Ovary (tissue), 10 donors: ENCODE measurements at places on chromosomes 2 and 18.

DNA sequence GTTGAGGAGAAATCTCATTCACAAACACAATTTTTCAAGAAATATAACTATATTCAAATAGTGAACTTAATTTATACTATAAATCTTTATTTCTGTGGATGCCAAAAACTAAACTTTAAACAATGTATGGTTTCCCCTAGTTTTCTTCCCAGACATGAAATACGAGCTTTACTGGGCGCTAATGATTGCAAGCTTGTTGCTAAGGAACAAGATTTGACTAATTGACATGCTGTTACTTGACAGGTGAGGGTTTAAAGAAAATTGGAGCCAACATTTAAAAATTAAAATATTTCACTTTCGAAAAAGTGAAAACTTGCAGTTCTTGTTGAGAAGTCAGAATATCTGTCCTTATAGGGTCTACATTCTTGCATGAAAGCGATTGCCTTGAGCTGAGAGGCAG is 381.0 kb downstream of the MEIS1 start:
- H3K4me1 ChIP-seq = no peaks in the 10 kb centered on the region
- no peaks in the 10 kb centered on the region for H3K36me3 ChIP-seq
- H3K27me3 ChIP-seq = no peaks in the 10 kb centered on the region
- no peak overlapping the region for H3K4me3 ChIP-seq

- H3K27me3 ChIP-seq = no peaks in the 10 kb centered on the region
- no peak overlapping the region for H3K4me3 ChIP-seq
- no peak overlapping the region for H3K27ac ChIP-seq
- DNase-seq = no peak
- H3K36me3 ChIP-seq = no peaks in the 10 kb centered on the region
These were observed 14.7 kb downstream of the LAMA3 start for GRCh38 chr18:23703987-23704384.

GRCh38 chr2:60834270-60834717 is 47.1 kb upstream of the REL start:
- no peak overlapping the region for H3K4me3 ChIP-seq
- no peak overlapping the region for H3K27ac ChIP-seq
- no peak for DNase-seq
- no peaks in the 10 kb centered on the region for H3K27me3 ChIP-seq
- H3K4me1 ChIP-seq = no peaks in the 10 kb centered on the region
- H3K36me3 ChIP-seq = no peaks in the 10 kb centered on the region

GRCh38 chr18:24543795-24544498 is 83.5 kb downstream of the HRH4 start:
- no peaks in the 10 kb centered on the region for H3K4me1 ChIP-seq
- no peaks in the 10 kb centered on the region for H3K27me3 ChIP-seq
- no peak overlapping the region for H3K4me3 ChIP-seq
- DNase-seq = no peak

GRCh38 chr2:101125374-101125773 is 25.8 kb downstream of the TBC1D8 start:
- peaks cover 15% of the 10 kb centered on the region for H3K4me1 ChIP-seq
- H3K4me3 ChIP-seq = no peak overlapping the region
- DNase-seq = no peak
- H3K27ac ChIP-seq = no peak overlapping the region
- no peaks in the 10 kb centered on the region for H3K27me3 ChIP-seq

- H3K27ac ChIP-seq = no peak overlapping the region
- no peak for DNase-seq
- H3K4me3 ChIP-seq = no peak overlapping the region
These were observed 106.6 kb downstream of the MAP4K4 start for GRCh38 chr2:101803945-101804696.
